ENCODE measurements at places on chromosomes 4 and X.

- no peak for DNase-seq
Measured at GRCh38 chrX:120504569-120504968, 35.5 kb upstream of the LAMP2 start.

GRCh38 chrX:85611926-85612325 is 232.5 kb upstream of the POF1B start:
- no peak for DNase-seq

DNA sequence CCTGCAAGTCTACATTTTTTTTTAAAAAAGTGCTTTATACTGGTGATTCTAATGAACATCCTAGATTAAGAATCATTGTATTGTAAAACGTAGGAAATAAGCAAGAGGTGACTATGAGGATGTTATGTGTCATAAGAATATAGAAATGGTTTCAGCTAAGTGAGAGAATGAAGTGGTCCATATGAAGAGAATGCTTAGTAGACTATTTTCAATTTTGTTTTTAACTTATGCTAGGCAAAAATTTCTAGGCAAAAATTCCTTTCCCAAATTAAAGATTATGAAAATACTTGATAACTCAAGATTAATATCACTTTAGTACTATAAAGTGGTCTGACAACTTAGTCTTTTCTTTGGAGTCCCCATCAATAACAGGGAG is 825 bp downstream of the DYNLT3 start:
- DNase-seq = no peak

DNA sequence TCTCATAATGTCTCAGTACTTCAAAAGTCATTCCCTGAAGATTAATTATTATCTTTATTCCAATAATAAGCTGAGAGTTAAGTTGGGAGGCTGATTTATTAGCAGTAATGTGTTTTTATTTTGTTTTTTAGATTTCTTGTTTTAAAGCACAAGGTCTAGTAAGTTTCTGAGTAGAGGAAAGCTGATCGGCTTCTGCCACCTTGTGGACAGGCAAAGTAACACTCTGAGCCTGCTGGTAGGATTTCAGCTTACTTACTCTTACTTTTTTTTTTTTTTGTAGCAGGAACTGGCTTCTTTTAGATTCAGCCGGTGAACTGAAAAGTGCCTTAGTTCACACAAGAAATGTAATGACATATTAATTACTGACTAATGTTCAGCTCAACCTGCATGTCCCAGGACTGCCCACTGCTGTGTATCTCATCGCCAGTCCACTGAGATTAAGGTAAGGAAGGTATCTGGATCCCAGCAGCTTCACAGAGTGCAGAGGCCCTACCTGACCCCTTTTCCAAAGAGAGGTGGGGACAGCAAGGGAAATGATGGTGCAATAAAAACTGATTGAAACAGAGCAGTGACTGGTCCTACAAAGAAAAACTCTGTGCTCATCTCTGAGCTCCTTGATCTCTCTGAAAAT is 126.5 kb downstream of the ADGRA3 start:
- no peak for DNase-seq

DNA sequence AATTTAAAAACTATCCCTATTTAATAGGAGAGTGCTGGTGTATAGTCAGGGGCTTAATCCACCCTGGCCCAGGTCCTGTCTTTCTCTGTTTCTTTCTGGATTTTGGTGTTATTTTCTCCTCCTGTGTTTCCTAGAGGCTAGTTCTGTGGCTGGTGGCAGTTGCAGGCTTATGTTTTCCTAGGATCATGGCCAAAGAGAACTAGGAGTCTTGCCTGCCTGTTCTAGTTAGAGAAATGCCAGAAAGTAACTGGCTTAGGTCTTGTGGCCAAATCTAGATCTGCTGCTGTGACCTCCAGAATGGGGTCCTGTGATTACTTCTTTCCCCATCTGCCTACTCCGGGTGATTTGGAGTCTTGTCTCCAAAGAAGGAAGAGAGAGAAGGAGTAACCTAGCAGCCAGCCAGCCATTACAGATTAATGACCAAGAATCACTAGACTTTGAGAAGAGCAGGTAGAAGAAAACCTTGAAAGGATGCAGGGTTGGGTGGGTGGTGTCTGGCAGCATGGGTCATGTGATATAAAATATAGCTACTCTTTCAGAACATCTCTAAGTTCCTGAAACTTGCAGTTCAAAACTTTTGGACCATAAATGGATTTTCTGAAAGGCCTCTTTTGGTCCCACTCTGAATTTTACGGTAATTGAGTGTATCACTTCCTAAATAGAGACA is 117.9 kb downstream of the STIM2 start:
- DNase-seq = no peak

- DNase-seq = no peak
Measured at GRCh38 chrX:105894721-105895120, 72.4 kb downstream of the NRK start.
